ENCODE measurements at places on chromosomes 4 and X.

DNA sequence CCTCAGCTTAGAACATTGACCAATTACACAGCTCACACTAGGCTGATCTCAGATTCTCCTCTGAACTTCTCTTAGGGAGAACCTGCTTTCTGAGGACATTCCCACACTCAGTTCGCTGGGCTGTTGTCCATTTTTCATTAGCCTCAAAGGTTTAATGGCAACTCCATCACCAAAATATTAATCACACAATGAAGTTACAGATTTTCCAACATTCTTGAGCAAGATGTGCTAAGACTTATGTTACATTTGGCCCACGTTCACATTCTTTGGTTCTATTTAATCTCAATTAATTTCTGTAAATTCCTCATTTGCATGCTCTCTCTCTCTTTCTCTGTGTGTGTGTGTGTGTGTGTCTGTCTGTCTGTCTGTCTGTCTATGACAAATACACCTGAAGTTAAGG lies 82.3 kb upstream of the EDNRA start:
- no peak for ATAC-seq

DNA sequence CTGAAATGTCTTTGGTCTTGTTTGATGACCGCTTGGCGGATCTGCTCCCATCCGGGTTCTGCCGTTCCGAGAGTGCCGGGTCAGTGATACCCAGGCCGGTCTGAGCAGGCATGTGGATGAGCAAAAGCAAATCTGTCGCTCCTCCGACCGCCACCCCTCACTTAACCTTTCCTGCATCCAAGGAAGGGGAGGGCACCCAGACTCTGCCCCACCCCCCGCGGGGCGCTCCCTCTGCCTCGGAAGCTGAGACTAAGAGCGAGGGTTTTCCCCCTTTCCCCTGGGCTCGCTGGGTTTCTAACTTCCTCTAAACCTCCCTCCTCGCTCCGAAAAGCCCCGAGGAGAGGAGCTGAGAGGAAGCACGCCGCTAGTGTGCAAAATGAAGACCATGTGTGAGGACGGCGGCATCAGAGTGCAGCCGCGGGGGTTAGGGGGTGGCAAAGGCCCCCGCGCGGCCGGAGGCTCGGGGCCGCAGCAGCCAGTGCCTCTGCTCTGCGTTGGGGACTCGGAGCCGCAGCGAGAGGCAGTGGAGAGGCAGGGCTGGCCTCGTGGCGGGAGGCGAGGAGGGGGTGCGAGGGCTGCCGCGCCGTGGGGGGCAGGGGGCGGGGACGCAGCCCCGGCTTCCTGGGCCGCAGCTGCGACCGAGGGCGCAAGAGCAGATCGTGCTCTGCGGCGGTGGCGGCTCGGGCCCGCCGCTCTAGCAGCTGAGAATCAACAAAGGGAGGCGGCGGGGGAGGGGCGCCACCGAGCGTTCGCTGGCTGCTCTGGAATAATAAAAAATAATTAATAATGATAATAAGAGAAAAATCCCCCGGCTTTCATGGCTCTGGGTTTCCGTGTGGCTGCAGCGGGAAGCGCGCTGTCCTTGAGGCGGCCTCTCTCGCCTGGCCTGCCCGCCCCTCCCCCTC lies 55.8 kb upstream of the BCOR start:
- ATAC-seq = peak; percentile 19

- ATAC-seq = no peak
Measured at GRCh38 chr4:139438141-139438540, 15.8 kb upstream of the RAB33B start.

DNA sequence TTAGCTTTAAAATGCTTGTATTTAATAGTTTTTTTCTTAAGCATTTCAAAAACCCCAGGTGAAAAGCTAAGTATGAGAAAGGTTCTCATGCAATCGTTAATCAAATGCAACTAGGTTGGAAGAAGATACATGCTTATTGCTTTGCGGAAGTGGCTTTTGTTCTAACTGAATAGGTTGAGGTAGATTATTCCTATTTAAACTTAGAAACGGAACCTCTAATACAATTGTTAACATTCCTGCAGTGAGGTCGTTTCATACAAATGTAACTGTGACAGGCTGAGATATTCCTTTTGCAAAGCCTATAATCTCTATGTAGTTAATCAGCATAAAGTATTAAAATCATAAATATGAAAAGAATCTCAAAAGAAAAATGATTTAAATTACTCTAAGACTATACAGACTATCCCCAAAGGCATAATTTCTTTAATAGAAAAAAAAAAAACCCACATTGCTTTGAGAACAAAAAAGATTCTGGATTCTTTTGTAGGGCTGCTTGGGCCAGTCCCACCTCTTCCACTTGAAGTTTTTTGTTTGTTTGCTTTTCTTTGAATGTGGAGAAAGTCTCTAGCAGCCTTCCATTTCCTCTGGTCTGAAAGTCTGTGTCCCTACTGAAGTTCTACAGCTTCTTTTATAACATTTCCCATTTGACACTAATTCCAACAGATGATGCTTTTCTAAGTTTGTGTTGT lies 25.6 kb upstream of the SORBS2 start:
- no peak for ATAC-seq

DNA sequence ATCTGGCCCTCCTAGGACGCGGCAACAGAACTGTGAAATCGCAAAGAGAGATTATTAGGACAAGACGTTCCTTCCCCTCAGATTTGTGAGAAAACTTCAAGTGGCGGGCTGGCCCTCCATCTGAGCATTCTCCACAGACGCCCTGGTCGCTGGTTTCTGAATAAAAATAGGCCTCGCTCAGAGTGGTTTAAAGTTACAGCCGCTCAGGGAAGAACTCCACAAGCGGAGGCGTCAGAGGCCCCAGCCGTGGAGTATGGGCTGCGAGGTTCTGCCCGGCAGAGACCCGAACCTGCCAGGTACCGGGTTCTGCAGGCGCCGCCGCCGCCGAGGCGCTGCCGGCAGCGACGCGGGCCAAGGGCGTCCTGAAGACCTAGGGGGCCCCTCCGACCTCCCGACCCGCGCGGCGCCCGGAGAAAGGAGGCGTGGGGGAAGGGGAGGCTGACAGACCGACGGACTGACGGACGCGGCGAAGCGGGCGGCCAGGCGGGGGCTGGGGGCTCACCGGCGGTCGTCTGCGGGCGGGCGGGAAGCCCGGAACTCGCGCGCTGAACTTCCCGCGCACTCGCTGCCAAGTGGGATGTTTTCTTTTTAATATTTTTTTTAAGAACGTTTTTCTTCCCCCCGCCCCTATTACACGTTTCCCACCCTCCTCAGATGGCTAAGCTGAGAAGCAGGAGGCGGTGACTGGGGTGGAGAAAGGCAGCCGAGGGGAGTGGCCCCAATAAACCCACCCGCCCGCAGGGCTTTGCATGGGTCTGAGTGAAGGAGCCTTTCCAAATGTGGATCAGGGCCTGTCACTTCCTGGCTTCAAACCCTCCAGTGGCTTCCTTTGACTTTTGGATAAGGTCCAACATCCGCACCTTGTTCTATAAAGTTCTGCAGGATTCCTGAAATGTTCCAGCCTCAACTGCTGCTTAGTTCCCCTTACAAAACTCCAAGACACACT lies at the start of gene PABPC4L:
PABPC4L (minus strand) TSS at position 574 of the 946 bp plus-strand sequence. CDS start 770 bp downstream, outside the sequence.
- peak; percentile 38 for ATAC-seq

All from SK-N-SH treated with all-trans-retinoic acid at 6 μM for 48 hours (cell line).